ENCODE measurements at places on chromosomes 12 and 14.

- peak; percentile 51 for DNase-seq
Observed at GRCh38 chr14:90691627-90692026, 124.6 kb downstream of the TTC7B start.

GRCh38 chr12:76820888-76821482, 57.1 kb downstream of the ZDHHC17 start:
- DNase-seq = peak; percentile 50

DNA sequence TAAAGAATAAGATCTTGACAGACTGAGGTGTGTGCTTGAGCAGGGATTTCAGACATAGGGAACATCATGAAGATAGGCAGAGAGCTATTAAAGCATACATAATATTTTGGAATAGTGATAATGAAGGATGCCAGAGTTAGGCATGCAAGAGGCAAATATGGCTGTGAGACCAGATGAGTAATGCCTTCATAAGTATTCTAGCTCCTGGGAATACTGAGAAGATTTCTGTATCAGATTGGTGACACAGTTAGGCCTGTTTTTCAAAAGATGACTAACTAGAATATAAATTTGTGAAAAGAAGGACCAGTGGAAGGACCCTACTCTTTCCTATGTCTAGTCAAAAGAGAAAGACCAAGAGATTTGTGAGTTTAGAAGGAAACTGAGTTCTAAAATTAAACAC, 108.8 kb downstream of the TXNDC16 start:
- DNase-seq = peak; percentile 10

- peak; percentile 24 for DNase-seq
Observed at GRCh38 chr14:26622611-26623010, 24.8 kb upstream of the NOVA1 start.

GRCh38 chr12:84986586-84986985, 49.5 kb downstream of the TSPAN19 start:
- DNase-seq = peak; percentile 82

DNA sequence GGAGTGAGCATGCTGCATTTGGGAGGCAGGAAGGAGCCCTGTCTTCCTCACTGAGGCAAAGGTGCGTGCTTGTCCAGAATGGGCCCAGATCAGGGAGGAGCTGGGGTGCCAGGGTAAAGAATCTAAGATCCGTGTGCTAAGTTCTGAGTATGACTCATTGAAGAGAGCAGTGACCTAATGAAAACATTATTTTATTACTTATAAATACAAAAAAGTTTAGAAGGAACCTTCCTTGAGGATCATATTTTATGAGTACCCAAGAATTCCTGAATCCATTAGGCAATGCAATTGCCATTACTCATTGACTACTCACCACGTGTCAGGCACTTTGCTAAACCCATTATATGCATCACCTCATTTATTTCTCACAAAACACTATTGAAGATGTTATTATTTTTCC, 264.7 kb downstream of the EGLN3 start:
- DNase-seq = peak; percentile 64

DNA sequence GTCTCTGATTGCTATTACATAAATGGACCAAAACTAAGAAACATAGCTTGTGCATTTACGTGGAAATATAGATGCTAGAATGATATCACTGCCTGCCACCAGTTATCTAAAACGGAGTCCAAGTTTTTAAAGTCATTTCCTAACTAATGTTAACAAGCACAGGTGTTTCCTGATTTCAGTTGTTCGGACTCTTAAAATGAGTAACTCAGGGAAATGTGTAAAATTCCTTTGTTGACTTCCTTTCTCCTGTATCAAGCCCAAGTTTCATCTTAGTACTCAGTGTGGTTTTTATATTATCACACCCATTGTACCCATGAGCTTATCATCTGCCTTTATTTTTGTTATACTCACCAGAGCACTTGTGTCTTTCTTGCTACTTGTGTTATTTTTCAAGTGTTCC, 13.2 kb upstream of the PRKCH start:
- no peak for DNase-seq

DNA sequence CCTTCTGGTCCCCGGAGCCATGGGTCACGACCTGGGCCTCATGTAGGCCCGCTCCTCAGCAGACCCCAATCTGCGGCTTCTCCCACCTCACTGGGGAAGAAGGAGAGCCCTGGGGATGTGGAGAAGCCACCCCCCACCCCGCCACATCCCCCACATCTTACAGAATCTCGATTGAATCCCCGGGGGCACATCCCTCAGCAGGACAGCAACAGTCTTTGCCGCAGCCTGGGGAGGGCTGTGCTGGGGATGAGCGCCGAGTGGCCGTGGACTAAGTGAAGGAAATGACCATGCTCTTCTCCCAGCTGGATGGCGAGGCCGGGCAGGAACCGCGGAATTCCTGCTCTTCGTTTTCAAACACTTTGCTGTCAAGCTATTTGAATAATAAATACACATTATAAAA, 169.0 kb upstream of the RTL1 start:
- DNase-seq = peak; percentile 30

- no peak for DNase-seq
Observed at GRCh38 chr12:21814327-21814726, 39.8 kb upstream of the KCNJ8 start.

DNA sequence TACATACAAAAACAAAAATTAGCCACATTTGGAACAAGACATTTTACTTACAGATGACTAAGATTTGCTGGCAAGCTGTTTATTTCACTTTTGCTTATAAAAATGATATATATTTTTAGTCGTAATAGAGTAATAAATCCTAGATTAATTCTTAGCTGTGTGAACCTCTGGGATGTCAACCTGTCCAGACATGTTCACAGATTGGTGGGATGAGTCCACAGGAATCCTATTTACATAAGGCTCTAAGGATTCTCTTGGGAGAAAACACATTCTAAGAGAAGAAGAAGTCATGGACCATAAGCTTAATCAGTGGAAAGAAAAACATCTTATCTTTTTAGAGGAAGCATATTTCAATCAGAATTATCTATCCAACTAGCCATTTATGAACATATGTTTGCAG, 797.4 kb downstream of the C12orf50 start:
- peak; percentile 13 for DNase-seq

DNA sequence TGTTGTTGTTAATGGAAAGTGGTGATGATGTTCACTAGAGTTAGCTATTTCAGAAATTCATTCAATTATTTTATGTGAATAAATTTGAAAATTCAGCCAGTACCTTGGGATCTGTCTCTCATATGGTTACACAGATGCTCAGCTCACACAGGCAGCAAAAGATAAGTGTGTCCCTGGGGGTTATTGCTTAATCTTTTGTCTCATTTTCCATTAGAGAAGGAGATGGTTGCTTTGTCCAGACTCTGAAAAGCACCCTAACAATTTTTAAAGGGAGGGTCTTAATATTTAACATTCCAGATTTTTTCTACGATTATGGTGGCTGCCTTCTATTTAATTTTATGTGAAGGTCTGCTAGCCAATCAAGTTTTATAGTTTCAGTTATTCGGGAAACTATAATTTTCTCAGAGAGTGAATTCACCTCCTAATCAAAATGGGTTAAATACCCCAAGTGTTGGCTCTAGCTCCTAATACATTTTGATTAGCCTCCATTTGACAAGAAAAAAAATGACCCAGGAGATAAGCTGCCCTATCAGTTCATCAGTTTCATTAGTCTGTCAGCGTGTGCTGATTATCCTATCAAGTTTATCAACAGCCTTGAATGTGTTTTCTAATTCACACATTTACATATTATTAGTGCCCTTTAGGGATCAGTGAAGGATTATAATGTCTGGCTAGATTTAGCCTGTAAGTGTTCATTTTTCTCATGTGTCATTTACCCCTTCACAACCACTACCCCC, 282.1 kb downstream of the TMTC2 start:
- no peak for DNase-seq

GRCh38 chr14:37196604-37197420, 925 bp upstream of the MIPOL1 start:
- no peak for DNase-seq

GRCh38 chr14:65940056-65940735, 527.7 kb downstream of the FUT8 start:
- DNase-seq = no peak

DNA sequence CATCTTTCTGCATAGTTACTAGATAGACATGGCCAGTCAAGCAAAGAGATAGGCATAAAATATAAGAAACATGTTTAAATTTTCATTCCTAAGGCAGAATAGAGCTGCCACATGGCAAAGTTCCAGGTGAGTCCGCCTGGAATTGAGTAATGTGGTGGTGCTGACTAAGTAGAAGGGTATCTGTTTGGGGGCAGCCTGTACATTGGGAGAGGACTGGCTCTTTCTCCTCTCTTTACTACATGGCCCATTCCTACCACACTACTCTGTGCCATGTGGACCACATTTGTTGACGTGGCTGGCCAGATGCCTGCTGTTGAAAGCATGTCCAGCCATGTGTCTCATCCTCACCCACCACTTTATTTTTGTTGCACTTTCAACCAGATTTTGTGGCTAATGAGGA, 354.0 kb downstream of the ETNK1 start:
- peak; percentile 96 for DNase-seq

DNA sequence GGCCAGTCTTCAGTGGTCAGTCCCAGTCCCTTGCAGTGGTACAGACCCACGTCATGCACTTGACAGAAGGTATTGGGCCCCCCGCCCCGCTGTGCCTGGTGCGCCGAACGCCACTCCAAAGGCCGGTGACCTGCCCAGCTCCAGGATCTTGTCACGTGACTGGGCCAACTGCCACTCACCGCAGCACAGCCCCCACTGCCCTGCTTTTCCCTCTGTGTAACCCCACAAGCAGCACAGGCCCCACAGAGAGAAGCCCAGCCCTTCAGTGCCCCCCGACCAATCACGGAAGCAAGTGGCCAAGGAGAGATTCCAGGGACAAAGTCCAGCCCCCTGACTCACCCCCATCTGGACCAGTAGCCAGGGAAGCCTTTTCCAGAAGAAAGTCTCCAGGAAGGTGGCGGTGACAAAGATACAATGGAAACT, 498 bp downstream of the GPR132 start:
- DNase-seq = peak; percentile 75

GRCh38 chr14:49971156-49972130, 78.6 kb downstream of the ARF6 start:
- peak; percentile 84 for DNase-seq

DNA sequence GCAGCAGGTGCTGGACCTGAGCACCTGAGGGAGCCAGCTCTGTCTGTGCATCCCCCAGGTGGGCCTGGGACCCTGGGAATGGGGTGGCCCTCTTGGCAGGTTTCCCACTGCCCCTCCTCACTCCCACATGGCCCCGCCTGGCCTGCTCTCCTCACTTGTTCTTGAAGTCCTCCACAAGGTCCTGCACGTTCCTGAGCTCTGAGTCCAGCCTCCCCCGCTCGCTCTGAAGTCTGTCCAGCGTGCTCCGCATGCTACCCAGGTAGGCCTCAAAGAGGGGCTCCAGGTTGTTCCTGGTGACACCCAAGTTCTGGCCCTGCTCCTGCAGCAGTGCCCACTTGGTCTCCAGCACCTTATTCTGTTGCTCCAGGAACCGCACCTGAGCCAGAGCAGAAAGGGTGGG, 2.9 kb downstream of the KRT79 start:
- DNase-seq = no peak

- DNase-seq = no peak
Observed at GRCh38 chr14:89317051-89317691, 99.9 kb downstream of the FOXN3 start.

GRCh38 chr14:35826218-35826951, at the start of gene BRMS1L:
BRMS1L (plus strand) TSS chr14:35826338; CDS start chr14:35826517, 179 bp downstream.
- peak; percentile 99 for DNase-seq

- no peak for DNase-seq
Observed at GRCh38 chr12:108400481-108400880, 61.4 kb upstream of the CMKLR1 start.

DNA sequence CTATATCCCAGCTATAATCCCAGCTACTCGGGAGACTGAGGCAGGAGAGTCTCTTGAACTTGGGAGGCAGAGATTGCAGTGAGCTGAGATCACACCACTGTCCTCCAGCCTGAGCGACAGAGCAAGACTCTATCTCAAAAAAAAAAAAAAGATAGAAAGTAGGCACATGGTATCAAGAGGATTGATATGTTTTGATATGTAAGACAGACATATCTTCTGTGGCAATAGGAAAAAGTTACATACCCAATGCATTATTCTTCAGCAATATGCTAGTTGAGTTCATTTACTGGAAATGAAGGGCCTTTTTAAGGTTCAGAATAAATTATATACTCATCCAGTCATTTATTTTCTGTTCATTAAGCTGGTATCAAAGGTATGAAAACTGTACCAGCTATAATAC, 393.4 kb downstream of the GLT1D1 start:
- no peak for DNase-seq

- DNase-seq = no peak
Observed at GRCh38 chr14:101932673-101933072, 31.7 kb upstream of the DYNC1H1 start.

GRCh38 chr12:62697893-62698292, 231.3 kb downstream of the MON2 start:
- DNase-seq = no peak

DNA sequence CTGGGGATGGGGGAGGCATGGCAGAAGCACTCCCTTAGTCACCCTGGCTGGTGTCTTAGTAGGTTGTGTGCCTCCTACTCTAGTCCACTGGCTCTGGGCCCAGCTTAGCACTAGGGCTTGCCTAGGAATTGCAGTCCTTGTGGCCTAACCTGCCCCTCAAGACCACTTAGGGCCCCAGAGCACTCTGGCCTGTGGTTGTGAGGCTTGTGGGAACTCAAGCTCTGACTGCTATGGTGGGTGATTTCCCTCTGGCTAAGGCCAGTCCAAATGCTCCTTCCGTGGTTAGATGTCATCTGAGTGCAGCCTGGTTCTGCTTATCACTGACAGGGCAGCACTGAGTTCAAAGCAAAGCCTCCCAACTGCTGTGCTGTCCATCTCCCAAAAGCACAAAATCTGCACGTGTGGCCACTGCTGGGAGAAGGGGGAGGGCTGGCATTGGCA, 20.2 kb downstream of the FGD4 start:
- DNase-seq = peak; percentile 18

- DNase-seq = no peak
Observed at GRCh38 chr12:24904871-24905270, 44.0 kb downstream of the BCAT1 start.

GRCh38 chr12:77189458-77189857, 124.1 kb upstream of the E2F7 start:
- peak; percentile 92 for DNase-seq

DNA sequence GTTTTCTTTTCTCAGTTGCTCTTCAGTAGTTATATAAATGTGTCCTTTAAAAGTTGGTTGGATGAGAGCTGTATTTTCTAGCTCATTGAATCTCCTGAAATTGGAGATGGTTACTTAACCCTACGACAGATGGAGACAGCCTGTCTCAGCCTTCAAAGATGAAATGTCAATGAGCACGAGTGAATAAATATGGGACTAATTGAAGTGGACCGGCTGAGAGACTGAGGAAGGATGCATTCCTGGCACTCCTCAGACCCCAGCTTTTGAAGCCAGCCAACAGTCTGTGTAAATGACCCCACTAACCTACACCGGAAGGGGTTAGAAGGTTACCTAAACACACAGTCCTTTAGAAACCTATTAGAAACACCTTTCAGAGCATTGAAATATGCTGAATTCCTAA, 46.6 kb downstream of the PDZRN4 start:
- no peak for DNase-seq

GRCh38 chr12:54017027-54017788, 8.4 kb downstream of the HOXC8 start:
- DNase-seq = no peak
